Peyer's patch (tissue), 4 donors: ENCODE measurements at places on chromosomes 2 and 18. TPM values are rescaled to one million over a fixed set of nuclear protein-coding genes. Genes with fewer than 3 reads are reported as not detected.

GRCh38 chr2:22499082-22499839, 885.7 kb upstream of the KLHL29 start:
- DNase-seq, result no peak

DNA sequence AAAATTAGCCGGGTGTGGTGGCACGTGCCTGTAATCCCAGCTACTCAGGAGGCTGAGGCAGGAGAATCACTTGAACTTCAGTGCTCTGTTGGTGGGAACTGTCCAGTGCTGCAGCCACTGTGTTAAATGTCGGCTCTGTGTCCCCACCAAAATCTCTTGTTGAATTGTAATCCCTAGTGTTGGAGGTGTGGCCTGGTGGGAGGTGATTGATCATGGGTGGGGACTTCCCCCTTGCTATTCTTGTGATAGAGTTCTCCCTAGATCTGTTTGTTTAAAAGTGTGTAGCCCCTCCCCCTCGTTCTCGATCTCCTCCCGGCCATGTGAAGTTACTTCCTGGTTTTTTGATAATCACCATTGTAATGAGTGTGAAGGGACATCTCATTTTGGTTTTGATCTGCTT, 9.8 kb upstream of the RPL31 start:
- DNase-seq, result no peak

DNA sequence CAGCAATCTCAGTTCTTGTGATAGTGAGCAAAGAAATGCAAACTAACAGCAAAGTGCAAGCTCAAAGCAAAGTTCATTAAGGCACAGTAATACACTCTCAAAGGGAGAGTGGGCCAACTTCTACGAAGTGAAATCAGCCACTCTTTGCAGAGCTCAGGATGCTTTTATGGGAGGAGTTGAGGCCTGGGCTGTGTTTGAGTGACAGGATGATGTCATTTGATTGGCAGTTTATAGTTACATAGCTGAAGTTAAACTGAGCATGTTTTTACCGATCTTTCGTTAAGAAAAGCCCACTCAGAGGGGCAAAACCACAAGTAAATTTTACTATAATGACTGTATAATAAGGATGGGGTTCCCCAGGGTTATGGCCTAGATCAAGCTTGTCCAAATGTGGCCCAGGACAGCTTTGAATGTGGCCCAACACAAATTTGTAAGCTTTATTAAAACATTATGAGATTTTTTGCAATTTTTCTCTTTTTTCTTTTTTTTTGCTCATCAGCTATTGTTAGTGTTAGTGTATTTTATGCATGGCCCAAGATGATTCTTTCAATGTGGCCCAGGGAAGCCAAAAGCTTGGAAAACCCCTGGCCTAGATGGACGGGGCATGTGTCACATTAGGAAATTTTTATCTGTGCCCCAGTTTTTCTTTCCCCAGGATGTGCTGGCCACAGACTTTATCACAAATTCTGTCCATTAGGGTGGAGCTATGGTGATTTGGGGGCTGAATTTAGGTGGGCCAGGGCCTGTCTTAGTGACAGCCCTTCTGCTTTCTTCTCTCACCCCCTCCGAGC, 8.3 kb upstream of the DNAH7 start:
- no peak for DNase-seq

Gene LRRTM4
- not detected for total RNA-seq

- no peak for DNase-seq
Observed at GRCh38 chr2:1628893-1629292, 115.4 kb downstream of the PXDN start.

Gene THOC1
- total RNA-seq, result 125 TPM

DNA sequence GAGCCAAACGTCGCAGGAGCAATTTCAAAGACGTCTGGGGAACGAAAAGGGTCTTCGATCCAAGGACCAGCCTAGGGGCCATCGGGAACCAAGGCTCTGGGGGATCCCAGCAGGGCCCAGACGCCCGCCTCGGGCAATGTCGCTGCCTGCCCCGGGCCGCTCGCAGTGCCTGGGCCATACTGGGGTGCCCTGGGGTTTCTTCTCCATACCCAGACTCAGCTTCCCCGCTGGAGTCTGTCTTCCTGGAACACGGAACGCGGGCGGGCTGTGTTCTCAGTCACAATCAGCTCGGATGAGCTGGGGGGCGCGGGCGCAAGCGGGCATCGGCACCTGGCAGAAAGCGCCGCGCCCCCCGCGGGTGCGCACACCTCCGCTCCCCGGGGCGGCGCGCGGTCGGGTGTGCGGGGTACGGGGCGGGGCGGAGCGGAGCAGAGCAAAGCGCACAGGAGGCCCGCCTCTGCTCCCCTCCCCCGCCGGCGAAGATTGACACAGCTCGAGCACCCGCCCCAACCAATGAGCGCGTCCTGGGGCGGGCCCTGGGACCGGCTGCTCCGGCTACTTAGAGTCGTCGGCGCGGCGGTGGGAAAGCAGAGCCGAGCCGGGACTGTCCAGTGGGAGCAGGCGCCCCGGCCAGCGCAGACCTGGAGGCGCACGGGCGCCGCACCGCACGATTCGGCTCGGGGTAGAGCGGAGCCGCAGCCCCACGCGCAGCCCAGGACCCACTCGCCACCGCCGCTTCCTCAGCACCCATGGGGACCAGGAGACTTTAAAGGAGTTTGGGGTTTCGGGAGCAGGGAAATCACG, at the start of gene LRATD1:
Gene LRATD1 (plus strand): TSS at position 585 of the 804 bp plus-strand sequence. CDS start 1,263 bp downstream, outside the sequence.
- DNase-seq, result peak; percentile 23

DNA sequence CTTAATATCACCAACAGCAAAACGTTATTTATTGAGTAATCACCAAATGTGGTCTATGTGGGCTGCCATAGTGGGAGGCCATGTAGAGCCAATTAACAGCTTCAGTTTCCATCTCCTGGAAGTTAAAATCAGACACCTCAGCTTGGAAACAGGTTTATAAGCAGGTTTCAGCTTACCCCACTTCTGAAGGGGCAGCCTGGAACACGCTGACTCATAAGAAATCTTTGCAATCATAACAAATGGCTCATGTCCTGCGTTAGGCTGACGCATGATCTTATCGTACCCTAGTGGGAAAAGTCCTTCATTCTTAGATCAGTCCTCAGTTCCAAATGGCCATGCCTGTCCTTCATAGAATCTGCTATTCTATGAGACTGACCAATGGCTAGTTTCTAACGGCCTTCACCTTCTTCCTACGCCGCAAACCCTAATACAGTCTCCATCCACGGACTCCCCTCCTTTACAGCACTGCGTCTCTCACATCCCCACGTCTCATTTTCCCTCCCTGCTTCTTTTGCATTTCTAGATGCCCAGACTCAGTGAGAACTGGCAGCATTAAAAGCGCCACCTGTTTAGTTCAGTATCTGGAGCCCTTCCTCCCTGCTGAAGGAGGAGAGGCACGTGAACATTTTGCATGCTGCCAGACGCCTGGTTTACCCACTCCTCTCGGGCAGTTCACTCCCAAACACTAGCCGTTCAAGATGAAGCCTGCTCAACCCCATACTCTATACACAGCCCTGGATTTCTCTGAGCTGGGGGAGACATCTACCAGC, 24.2 kb upstream of the BZW1 start:
- DNase-seq, result no peak

- no peak for DNase-seq
Observed at GRCh38 chr2:9099341-9099751, 95.9 kb upstream of the MBOAT2 start.

- DNase-seq, result no peak
Observed at GRCh38 chr2:88813612-88814011, 122.1 kb downstream of the RPIA start.

DNA sequence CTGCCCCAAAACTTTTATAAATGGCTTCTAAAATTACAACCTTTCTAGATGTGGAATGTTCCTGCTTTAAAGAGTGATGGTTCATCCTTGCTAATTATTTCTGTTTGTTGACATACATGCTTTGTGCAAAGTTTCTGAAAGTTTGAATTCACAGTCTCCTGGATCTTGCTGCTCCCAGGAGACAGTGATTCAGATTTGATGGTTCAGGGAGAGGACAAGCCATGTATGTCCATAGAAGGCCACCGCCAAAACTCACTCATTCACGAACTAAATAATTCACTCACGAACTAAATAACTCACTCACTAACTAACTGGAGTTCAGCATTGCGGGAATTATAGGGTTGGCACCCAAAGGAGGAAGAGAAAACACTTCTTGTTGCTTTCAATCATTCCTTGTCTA, 416.5 kb upstream of the ZEB2 start:
- no peak for DNase-seq

GRCh38 chr2:119760237-119760955, 674 bp downstream of the PTPN4 start:
- peak; percentile 75 for DNase-seq

GRCh38 chr18:75739682-75740081, 312.2 kb upstream of the SMIM21 start:
- no peak for DNase-seq

DNA sequence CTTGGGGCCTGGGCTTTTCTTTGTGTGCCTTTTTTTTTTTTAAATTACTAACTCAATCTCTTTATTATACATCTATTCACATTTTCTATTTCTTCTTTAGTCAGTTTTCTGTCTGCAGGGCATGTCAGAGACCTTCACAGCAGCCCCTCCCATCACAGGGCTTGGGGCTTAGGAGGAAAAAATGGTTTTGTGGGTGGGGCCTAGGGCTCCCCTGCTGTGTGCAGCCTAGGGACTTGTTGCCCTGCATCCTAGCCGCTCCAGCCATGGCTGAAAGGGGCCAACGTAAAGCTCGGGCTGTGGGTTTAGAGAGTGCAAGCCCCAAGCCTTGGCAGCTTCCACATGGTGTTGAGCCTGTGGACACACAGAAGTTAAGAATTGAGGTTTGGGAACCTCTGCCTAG, 13.8 kb downstream of the ZSCAN30 start:
- no peak for DNase-seq

- DNase-seq, result no peak
Observed at GRCh38 chr2:165376571-165376975, 92.9 kb upstream of the CSRNP3 start.

DNA sequence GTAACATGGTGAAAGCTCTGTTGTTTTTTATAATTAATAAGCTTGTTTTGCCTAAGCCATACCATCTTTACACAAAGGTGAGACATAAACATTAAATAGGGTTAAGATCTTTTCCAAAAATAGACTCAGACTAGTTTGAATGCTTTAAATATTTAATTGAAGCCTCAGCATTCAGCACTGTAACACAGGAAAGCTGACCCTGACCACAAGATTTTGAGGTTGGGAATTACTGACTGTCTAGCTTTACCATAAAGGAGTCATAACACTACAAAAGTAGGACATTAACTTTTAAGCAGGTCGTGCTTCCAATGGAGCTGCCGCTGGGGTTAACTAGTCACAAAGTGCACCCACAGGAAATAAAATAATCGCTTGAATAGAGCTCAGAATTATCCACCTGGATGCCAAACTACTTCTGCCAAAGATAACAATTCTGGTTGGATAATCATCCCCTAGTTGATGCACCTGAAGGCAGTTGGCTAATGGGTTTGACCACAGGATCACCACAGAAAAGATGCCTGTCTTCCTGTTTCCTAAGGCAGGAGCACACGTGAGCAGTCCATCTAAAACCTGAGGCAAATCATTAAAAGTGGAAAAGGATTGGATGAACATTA, 106.2 kb downstream of the COBLL1 start:
- DNase-seq, result no peak

Gene C1GALT1C1L
- not detected for total RNA-seq

DNA sequence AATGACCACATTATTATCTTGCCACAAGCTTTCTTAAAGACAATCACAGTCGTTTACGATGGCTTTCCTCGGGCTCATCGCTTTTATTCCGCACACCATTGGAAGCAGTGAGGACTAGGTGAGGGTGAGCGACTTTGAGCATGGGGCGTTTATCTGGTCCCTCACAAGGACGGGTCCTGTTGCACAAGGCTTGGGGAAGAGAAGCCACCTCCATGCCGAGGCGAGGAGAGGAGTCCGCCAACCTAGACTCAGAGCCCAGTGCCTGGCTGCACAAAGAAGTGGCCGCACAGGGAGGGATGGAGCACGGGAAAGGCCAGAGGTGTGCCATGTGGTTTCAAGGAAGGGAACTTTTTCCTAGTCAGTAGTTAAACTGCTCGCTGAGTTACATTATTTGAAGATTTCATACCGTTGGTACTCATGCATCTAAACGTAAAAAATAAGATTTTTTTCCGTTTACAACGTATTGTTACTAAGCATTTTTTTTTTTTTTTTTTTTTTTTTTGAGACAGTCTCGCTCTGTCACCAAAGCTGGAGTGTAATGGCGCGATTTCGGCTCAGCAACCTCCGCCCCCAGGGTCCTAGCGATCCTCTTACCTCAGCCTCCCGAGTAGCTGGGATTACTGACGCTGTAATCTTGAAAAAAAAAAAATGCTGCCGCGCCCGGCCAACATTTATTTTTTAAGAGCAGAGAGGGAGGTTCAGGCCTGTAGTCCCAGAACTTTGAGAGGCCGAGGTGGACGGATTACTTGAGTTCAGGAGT, 849 bp upstream of the CYP27C1 start:
- DNase-seq, result no peak

GRCh38 chr2:140586379-140586778, 1544.4 kb downstream of the LRP1B start:
- no peak for DNase-seq

Gene IL36A
- total RNA-seq, result not detected

DNA sequence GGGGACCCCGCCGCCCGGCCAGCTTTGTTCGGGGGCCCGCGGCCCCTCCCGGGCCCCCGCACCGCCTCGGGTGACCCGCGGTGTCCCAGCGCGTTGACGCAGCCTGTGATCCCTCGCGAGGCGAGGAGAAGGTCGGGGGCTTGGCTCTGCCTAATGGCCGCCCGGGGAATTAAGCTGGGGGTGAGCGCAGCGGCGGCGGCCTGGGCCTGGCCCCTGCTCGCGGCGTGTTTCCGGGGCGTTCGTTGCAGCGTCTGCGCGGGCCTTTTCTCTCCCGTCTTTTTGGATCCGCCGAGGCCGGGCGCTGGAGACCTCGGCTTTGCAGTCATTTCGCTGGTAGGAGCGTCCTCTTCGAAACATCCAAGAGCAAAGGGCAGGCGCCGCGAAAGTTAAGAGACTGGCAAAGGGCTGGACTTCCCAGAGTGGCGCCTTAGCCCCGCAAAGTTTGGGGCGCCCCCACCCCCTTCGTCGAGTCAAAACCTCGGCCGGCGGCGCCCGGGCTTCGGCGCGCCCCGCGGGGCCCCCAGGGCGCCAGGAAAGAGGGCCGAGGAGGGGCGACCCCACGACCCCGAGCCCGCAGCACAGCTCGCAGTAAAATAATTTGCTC, 1.3 kb downstream of the SALL3 start:
- no peak for DNase-seq

DNA sequence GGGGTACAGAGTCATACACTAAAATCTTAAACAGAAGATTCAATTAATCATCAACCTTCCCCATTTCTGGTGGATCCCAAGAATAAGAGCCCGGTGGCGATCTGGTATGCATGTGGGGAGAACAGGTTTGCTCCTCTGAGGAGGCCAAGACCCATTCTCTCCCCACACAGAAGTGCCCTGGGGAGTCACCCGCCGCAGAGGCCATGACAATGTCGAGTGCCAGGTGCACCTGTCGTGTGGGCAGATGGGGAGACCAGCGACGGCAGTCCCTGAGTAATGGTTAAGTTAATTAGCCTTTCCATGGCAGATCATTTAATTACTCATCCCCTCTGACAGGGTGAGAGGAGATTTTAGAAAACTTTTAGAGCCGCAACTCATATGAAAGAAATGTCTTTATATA, 345.0 kb downstream of the NCKAP5 start:
- no peak for DNase-seq

Gene IL18R1
- total RNA-seq, result 19.4 TPM

Gene SPATA3
- total RNA-seq, result not detected
